ENCODE measurements at places on chromosomes 6 and 20. TPM values are rescaled to one million over a fixed set of nuclear protein-coding genes. Genes with fewer than 3 reads are reported as not detected.
A peak's percentile ranks its signal among the peaks of the same experiment; 100 is the strongest.

DNA sequence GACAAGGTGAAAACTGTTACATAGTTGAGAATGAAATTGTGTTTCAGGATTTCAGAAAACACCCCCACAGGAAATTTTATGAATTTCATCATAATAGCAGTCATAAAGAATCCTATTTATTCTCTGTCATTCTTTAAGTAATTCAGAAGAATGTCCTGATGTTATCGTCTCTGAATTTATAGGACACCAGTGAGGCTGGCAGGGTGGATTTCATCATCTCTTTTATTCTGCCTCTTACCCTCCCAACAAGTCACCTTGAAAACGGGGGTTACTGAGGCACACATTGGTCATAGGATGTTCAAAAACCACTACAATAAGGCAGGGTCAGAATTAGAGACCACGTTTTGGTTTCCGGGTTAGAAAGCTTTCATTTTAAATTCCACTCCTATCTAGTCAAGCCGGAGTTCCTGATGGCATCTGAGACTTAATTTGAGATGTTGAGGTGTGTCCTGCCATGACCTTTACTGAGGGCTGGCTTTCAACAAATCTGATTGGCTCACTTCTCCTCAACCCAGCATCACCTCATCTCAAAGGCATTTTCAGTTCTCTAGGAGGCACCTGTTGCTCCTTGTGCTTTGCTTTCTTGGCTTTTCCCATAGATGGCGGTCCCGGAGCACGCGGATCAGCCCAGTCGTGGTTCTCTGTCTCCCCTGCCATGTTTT, 230.6 kb upstream of the SUPT3H start:
- peak overlapping the region; percentile 99 for H3K27ac ChIP-seq
- peak overlapping the region; percentile 44 for H3K4me3 ChIP-seq
- peaks cover 42% of the 10 kb centered on the region for H3K4me1 ChIP-seq

DNA sequence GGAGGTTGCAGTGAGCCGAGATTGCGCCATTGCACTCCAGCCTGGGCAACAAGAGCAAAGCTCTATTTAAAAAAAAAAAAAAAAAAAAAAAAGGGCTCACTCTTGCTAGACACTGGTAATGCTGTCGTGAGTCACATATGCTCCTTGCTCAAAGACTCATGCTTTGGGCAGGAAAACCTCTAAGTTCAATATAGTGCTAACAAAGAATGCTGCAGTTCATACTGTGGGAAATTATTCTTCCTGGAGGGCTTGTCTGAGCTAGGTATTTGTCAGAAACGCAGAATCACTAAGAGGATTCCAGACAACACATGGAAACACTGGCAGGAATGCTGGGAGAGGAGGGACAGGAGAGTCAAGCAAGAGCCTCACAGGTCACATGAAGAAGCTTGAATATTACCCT, 2.3 kb upstream of the LYRM2 start:
- H3K27ac ChIP-seq: no peak overlapping the region
- H3K4me3 ChIP-seq: no peak overlapping the region
- H3K36me3 ChIP-seq: peaks cover 16% of the 10 kb centered on the region
- H3K4me1 ChIP-seq: peaks cover 24% of the 10 kb centered on the region

GRCh38 chr6:35258858-35259193, 709 bp upstream of the ZNF76 start:
- H3K27ac ChIP-seq: peak overlapping the region; percentile 77
- no peaks in the 10 kb centered on the region for H3K36me3 ChIP-seq

DNA sequence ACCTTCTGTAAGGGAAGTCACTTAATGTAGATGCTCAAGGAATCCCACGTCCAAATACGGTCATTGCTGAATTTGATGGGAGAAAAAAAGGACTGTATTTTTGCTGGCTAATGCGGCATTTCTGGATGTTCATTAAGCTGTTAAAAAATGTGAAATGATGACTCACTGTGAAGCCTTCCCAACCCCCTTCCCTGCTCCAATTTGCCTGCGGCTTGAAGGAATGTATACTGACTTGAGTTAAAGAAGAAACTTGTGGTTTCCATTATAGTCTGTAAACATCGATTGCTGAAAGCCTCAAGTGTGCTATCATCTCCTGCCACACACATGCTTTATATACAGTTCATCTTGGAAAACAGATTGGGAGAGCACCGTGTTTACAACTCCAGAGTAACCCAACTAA, 249.1 kb upstream of the JAG1 start:
- peak; percentile 97 for DNase-seq
- no peaks in the 10 kb centered on the region for H3K27me3 ChIP-seq
- H3K36me3 ChIP-seq: no peaks in the 10 kb centered on the region
- peak overlapping the region; percentile 69 for H3K27ac ChIP-seq

DNA sequence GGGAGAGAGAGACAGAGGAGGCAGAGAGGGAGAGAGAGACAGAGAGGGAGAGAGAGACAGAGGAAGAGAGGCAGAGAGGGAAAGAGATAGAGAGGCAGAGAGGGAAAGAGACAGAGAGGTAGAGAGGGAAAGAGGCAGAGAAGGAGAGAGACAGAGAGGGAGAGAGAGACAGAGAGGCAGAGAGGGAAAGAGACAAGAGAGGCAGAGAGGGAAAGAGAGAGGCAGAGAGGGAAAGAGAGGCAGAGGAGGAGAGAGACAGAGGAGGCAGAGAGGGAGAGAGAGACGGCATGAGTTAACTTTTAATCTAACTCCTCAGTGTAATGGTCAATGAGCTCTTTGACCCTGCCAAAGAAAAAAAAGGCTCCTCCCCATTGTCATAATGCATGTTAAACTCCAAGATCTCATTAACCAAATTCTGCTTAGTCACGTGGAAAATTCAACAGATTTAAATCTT, 7.1 kb downstream of the ELOVL2 start:
- H3K27me3 ChIP-seq: peaks cover 6% of the 10 kb centered on the region
- no peak overlapping the region for H3K4me3 ChIP-seq
- H3K4me1 ChIP-seq: peaks cover 16% of the 10 kb centered on the region
- DNase-seq: no peak
- no peaks in the 10 kb centered on the region for H3K36me3 ChIP-seq
- H3K27ac ChIP-seq: no peak overlapping the region

GRCh38 chr6:130182466-130182865, 40.3 kb downstream of the SAMD3 start:
- no peak overlapping the region for H3K27ac ChIP-seq
- H3K4me1 ChIP-seq: peaks cover 11% of the 10 kb centered on the region
- no peaks in the 10 kb centered on the region for H3K27me3 ChIP-seq
- no peak for DNase-seq

DNA sequence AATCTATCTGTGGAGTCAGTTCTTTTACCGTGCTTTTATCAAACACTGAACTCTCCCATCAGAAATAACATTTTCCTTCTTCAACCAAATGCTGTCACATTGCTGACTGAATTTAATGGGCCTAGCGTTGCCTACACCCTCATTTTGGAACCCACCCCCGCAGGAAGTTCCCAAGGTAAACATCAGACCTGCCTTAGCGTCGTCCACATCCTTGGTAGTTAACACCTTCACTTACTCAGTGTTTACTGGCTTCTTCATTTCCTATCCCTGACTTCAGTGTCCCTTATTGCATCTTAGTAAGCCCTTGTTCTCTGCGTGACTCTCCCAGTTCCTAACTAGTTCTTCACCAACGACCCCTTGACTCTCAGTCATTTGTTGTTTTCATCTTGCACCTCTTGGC, 491.4 kb upstream of the SOX4 start:
- H3K4me1 ChIP-seq: peaks cover 23% of the 10 kb centered on the region
- no peaks in the 10 kb centered on the region for H3K36me3 ChIP-seq
- H3K27me3 ChIP-seq: no peaks in the 10 kb centered on the region
- no peak for DNase-seq

DNA sequence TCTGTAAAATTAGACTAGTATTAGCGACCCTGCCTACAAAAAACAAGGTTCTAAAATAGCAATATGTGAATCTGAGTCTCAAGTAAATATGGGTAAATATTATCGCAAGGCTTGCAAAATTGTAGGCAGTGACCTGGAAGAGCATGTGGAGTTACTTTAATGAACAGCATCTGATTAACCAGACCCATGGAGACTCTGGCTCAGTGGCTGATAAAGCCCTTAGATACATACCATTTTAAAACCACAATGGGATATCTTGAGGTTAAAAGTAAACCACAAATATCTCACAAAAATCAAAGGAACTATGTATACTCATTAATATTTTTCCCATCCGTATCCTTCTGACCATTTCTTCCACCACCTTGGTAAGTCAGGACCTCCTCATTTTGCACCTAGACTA, 187.0 kb downstream of the MTFR2 start:
- no peak overlapping the region for H3K27ac ChIP-seq
- DNase-seq: no peak
- 0 out of 2 replicates have a peak, but pooled peaks cover 3% of the 10 kb centered on the region for H3K4me1 ChIP-seq
- H3K4me3 ChIP-seq: no peak overlapping the region
- H3K36me3 ChIP-seq: no peaks in the 10 kb centered on the region

- H3K4me3 ChIP-seq: no peak overlapping the region
- DNase-seq: no peak
- no peaks in the 10 kb centered on the region for H3K27me3 ChIP-seq
- no peak overlapping the region for H3K27ac ChIP-seq
- H3K36me3 ChIP-seq: no peaks in the 10 kb centered on the region
Measured at GRCh38 chr6:144561455-144562043, 276.4 kb downstream of the UTRN start.

GRCh38 chr6:131136021-131136786, 937 bp downstream of the AKAP7 start:
- DNase-seq: peak; percentile 35
- peak overlapping the region; percentile 58 for H3K27ac ChIP-seq
- H3K4me3 ChIP-seq: peak overlapping the region; percentile 73
- peaks cover 17% of the 10 kb centered on the region for H3K4me1 ChIP-seq
- no peaks in the 10 kb centered on the region for H3K36me3 ChIP-seq
- no peaks in the 10 kb centered on the region for H3K27me3 ChIP-seq

DNA sequence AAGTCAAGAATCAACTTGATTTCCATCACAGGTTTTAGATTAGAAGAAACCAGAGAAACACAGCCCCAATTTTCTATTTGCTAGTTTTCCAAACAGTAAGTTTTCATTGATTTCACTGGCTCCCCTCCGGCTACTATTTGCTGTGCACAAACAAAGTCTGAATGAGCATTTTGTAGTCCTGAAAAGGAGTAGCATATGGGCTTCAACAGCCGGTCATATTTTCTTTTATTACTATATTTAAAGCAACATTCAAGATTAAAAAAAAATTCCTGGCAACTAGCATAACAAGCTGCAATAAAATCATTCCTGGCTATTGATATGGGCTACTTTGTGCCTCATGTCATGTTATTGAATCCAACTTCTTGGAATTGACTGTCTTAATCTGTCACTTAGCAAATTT, 48.3 kb downstream of the CARMIL1 start:
- no peaks in the 10 kb centered on the region for H3K27me3 ChIP-seq
- no peak for DNase-seq
- peaks cover 8% of the 10 kb centered on the region for H3K4me1 ChIP-seq
- H3K36me3 ChIP-seq: no peaks in the 10 kb centered on the region

GRCh38 chr6:166589337-166589731, 2.9 kb upstream of the RAMACL start:
- DNase-seq: no peak
- no peaks in the 10 kb centered on the region for H3K27me3 ChIP-seq
- H3K4me3 ChIP-seq: no peak overlapping the region
- no peaks in the 10 kb centered on the region for H3K36me3 ChIP-seq
- H3K27ac ChIP-seq: no peak overlapping the region

Gene FUT9
- not detected for total RNA-seq

Gene TBC1D22B
- total RNA-seq: 9.6 TPM

Gene RAD21L1
- 0.11 TPM for total RNA-seq

Gene CST9L
- not detected for total RNA-seq

Gene MTG2
- total RNA-seq: 40.5 TPM
